ENCODE measurements at places on chromosomes 13 and 19. TPM values are rescaled to one million over a fixed set of nuclear protein-coding genes. Genes with fewer than 3 reads are reported as not detected.

DNA sequence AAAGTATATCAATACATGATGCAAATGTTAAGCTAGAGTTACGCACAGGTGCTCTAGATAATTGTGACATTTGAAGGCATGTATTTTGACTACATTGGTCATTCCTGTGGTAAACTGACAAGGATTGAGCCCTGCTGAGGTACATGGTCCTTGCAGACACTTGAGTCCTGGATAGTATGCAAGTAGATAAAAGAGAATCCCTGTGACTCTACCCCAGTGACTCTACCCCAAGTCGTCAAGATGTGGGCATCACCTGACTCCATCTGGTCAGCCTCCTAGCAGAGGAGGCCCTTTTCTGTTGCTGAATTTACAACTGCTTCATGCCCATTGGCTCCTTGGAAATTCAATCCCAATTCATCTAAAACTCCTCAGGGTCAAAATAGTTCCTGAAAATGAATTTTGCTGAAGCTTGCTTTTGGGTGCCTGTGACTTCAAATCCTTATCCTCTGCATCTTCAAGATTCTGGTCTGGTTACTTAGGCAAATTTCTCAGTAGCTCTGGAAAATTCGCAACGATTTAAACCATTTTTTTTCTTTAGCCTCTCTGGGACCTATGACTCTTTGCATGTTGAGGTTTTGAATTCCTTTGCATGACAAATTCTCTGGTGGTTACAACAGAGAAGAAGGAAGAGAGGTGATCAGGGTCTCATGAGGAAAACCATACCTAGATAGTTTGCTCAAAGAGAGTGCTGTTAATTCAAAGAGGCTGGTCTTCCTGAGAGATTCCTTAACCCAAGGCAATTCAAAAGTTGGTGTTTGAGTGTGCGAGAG is 422.1 kb downstream of the FGF9 start:
- no peak overlapping the region for H3K4me3 ChIP-seq
- no peaks in the 10 kb centered on the region for H3K4me1 ChIP-seq
- no peak overlapping the region for H3K27ac ChIP-seq
- H3K36me3 ChIP-seq, result no peaks in the 10 kb centered on the region
- no peak for DNase-seq

GRCh38 chr19:48619692-48620585 is 633 bp downstream of the SPHK2 start:
- DNase-seq, result no peak
- H3K4me3 ChIP-seq, result peak overlapping the region; percentile 99
- peaks cover 60% of the 10 kb centered on the region for H3K4me1 ChIP-seq
- H3K27ac ChIP-seq, result peak overlapping the region; percentile 99
- no peaks in the 10 kb centered on the region for H3K27me3 ChIP-seq

DNA sequence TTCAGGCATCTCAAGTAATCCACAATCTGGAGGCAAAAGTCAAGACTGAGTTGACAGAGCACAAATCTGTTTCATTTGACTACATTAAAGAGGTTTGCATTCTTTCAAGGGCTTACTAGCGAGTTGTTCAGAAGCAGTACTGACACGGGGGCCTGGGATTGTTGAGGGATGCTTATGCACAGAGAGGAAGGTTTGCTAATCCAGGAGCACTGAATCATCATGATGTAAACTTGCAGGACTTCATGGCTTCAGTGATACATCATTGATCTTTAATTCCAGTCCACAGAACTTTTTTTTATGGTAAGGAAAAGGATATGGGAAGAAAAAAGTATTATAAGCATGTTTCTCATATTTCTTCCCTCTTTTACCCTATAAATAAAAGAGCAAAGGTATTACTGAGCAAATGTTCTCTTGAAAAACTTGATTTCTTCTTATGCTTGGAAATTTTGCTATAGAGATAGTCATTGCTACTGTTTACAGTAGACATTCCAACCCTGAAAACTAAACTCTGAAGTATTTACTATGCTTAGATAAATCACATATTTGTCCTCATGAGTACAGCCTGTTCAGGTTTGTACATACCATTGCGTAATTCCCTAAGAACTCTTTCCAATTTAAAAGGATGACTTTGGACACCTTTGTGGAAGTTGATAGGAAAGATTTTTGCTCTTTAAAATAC is 65.8 kb upstream of the KPNA3 start:
- no peak for DNase-seq
- no peaks in the 10 kb centered on the region for H3K4me1 ChIP-seq
- H3K27ac ChIP-seq, result no peak overlapping the region
- no peaks in the 10 kb centered on the region for H3K36me3 ChIP-seq

GRCh38 chr19:48624067-48624594 is 4.8 kb downstream of the SPHK2 start:
- peaks cover 50% of the 10 kb centered on the region for H3K4me1 ChIP-seq
- DNase-seq, result peak; percentile 98
- peaks cover 25% of the 10 kb centered on the region for H3K36me3 ChIP-seq
- peak overlapping the region; percentile 79 for H3K4me3 ChIP-seq
- peak overlapping the region; percentile 95 for H3K27ac ChIP-seq

Gene GNG7
- total RNA-seq, result 1.1 TPM
